ENCODE measurements at places on chromosomes 1 and 21.

DNA sequence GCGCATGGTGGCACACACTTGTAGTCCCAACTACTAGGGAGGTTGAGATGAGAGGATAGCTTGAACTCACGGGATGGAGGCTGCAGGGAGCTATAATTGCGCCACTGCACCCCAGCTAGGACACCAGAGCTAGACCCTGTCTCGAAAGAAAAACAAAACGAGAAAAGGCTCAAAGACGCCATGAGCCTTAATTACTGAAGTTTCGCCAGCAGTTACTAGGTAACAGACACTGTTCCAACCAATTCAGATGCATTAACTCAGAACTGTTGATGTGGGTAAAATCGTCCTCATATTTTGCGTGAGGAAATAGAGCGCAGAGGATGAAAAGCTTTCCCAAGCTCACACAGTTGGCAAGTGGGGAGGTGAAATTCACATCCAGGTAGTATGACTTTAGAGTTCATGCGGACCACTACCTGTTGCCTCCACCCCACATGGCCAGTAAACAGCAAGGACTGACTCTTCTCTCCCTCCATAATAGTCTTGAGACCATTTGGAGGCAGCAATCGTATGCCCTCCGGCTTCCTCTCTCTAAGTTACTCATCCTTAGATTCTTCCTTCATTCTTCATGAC is 40.1 kb downstream of the INAVA start:
- H3K36me3 ChIP-seq, result no peaks in the 10 kb centered on the region
- no peaks in the 10 kb centered on the region for H3K27me3 ChIP-seq
- DNase-seq, result no peak
- no peak overlapping the region for H3K4me3 ChIP-seq

- no peak overlapping the region for H3K27ac ChIP-seq
- no peak overlapping the region for H3K4me3 ChIP-seq
- H3K36me3 ChIP-seq, result no peaks in the 10 kb centered on the region
- H3K27me3 ChIP-seq, result no peaks in the 10 kb centered on the region
- DNase-seq, result peak; percentile 57
Measured at GRCh38 chr21:46622226-46622625, 13.2 kb upstream of the PRMT2 start.

DNA sequence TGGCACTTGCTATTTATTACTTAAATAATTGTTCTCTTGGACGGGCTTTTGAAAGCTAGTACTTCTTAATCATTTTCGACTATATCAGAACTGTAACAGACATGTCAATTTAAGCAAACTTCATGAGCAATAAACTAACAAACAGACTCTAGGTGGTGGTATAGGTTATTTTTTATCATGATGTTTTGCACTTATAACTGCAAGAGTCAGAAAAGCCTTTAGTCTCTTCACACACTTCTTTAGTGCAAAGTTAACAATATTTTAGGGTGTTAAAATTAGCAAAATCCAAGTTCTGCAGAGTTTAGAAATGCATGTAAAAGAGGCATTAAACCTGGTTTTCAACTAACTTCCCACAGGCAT is 2.2 kb downstream of the NRIP1 start:
- H3K27me3 ChIP-seq, result no peaks in the 10 kb centered on the region
- H3K27ac ChIP-seq, result no peak overlapping the region
- peak overlapping the region; percentile 96 for H3K4me3 ChIP-seq
- peaks cover 15% of the 10 kb centered on the region for H3K4me1 ChIP-seq
- H3K36me3 ChIP-seq, result no peaks in the 10 kb centered on the region
- DNase-seq, result no peak

- H3K27me3 ChIP-seq, result no peaks in the 10 kb centered on the region
- DNase-seq, result no peak
- H3K4me1 ChIP-seq, result peaks cover 6% of the 10 kb centered on the region
- no peaks in the 10 kb centered on the region for H3K36me3 ChIP-seq
- no peak overlapping the region for H3K4me3 ChIP-seq
Measured at GRCh38 chr21:36508948-36509347, 29.0 kb upstream of the CLDN14 start.

DNA sequence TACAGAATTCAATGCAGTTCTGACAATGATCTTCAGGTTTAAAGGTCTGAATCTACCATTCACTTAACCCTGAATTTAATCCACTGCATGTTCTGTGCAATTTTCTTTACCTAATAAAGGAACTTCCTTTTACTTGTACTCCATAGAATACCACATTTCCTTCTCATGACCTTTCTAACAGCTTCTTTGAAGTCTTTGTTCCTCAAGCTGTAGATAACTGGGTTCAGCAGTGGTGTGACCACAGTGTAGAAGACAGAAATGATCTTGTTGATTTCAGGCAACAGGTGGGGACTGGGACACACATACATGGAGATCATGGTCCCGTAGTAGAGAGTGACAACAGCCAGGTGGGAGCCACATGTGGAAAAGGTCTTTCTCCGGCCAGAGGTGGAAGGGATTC is 878 bp downstream of the OR11L1 start:
- H3K27me3 ChIP-seq, result no peaks in the 10 kb centered on the region
- H3K36me3 ChIP-seq, result no peaks in the 10 kb centered on the region
- H3K4me1 ChIP-seq, result no peaks in the 10 kb centered on the region
- H3K4me3 ChIP-seq, result no peak overlapping the region

GRCh38 chr1:85603086-85603880 is 22.7 kb downstream of the CCN1 start:
- H3K4me3 ChIP-seq, result no peak overlapping the region
- DNase-seq, result no peak
- H3K4me1 ChIP-seq, result peaks cover 17% of the 10 kb centered on the region
- no peaks in the 10 kb centered on the region for H3K27me3 ChIP-seq
- H3K27ac ChIP-seq, result no peak overlapping the region
